ENCODE measurements at places on chromosomes 16 and 17.

GRCh38 chr16:54397190-54397835 is 110.7 kb upstream of the IRX3 start:
- no peak for DNase-seq

DNA sequence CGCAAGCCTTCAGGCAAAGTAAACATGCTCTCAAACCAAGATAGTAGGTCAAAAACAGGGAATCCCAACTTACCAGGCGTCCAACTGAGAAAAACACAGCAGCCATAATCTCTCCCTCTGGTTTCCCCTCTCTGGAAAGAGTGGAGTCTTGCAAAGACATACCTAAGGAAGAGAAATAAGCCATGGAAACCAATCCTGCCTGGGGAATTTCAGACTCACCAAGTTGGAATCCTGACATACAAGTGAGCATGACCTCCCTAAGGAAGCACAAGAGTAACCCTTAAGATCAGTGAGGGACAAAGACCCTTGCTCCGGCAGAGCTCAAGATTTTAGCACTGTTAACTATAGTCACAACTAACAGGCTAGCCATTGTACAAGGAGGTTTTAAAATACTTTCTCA is 4.1 kb downstream of the ZNF624 start:
- DNase-seq = no peak

GRCh38 chr16:73210686-73211085 is 162.8 kb upstream of the ZFHX3 start:
- DNase-seq = no peak

- DNase-seq = no peak
Measured at GRCh38 chr16:3546986-3547682, 30.1 kb downstream of the NLRC3 start.

- DNase-seq = no peak
Measured at GRCh38 chr16:11372073-11372828, 27.0 kb downstream of the RMI2 start.

GRCh38 chr16:50530277-50531236 is 17.6 kb upstream of the NKD1 start:
- DNase-seq = no peak

DNA sequence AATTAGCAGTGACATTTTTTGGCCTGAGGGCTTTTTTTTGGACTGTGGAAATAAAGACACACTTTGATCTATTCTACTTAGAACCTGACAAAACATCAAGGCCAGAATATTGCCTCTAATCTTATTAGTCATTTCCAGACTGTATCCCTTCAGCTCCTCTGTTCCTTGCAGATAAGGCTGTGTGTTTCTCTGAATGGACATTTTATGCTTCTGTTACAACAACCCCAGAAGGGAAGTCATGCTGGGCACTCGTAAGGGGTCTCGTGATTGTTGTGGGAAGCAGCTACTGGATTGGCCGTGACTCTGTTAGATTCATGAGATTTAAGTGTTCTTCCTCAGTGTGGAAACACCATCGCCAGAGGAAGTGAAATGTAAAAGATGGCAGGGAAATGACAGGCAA is 31.6 kb upstream of the HS3ST2 start:
- no peak for DNase-seq

DNA sequence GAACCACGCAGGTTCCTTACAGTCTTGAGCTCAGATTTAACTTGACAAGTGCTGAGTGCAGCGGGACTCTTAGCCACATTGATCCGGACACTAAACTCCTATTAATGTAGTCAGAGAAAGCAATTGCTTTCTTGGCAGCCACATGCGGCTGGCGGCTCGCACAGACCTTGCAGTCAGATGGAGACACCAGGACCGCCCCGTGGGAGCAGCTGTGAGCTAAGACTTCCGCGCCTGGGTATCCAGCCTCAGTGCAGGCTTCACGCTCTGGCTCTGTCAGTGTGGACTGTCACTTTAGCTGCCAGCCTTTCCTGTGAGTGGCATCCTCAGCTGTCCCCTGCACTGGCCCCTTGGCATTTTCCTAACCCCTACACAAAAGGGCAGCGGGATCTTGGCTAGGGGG is 80.9 kb upstream of the NLRP1 start:
- no peak for DNase-seq

DNA sequence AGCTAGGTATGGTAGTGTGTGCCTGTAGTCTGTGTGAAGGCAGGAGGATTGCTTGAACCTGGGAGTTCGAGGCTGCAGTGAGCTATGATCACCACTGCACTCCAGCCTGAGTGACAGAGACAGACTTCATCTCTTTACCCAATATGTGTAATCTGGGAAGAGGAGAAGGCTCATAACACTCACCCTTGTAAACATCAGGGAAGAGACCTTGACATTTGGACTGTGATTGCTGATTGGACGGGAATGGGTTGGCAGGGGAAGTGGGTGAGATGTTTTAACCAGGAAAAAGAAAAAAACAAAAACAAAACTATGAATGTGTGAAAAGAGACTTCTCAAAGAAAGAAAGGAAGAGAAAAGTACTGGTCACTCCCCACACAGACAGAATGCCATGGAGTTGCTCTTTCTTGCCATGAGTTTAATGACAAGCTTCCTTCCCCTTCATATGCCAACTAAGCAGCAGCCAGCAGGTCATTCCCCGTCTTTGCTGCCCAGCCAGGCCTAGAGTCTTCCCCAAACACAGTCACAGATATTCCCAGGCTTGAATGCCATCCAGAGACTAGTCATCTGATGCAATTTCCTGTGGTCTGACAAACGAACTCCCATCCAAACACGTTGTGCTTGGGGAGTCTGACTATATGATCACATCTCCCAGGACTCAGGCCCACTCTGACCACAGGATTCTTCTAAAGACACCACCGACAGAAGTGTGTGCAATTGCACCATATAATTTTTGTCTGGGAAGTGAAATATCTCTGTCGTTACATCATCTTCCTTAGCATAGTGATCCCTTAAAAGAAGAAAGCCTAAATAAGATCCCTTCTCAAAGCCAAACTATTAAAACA is 3.6 kb upstream of the XAF1 start:
- DNase-seq = no peak

DNA sequence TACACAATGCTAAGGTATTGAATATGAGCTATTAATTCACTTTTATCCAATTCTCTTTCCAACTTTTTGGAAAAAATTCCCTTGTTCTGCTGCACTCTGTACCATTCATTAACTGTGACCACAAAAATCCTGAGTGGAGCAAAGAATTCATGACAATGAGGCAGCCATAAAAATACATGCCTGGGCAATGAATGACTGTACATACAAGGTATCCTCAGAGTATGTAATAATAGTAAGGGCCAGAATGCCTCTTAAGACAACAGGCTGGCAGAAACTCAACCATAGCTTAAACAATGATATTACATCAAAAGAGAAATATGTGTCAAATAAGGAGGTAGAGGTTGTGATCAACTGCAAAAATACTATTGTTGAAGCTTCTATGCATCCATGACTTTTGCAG is 74.7 kb upstream of the CA10 start:
- DNase-seq = no peak

DNA sequence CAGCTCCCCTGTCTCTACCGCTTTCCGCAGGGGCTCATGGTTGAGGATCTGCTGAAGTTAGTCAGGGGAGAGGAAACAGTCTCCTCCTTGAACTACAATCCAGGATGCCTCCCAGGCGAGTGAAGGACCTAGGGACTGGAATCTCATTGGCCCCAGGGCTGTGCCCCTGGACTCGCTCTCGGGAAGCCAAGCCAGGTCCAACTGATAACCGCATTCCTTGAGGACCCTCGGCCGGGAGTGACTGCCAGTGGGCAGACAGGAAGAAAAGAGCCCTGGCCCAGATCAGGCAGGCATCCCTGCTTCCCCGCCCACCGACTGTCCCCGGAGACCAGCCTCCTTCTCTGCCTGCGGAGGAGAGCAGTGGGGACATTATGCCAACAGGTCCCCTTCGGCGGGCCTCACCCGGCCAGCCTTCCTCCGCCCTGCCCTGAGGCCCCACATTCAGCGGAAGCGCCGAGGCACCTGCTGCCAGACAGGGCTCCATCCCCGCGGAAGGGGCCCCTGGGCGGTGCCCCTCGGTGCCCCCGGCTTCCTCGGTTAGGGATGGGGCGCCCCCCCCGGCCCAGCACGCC is 776 bp downstream of the LRRC75A start:
- DNase-seq = no peak

- DNase-seq = no peak
Measured at GRCh38 chr17:4449736-4450135, 16.0 kb downstream of the SPNS3 start.

GRCh38 chr17:76390003-76390421 is 5.6 kb downstream of the SPHK1 start:
- DNase-seq = no peak

DNA sequence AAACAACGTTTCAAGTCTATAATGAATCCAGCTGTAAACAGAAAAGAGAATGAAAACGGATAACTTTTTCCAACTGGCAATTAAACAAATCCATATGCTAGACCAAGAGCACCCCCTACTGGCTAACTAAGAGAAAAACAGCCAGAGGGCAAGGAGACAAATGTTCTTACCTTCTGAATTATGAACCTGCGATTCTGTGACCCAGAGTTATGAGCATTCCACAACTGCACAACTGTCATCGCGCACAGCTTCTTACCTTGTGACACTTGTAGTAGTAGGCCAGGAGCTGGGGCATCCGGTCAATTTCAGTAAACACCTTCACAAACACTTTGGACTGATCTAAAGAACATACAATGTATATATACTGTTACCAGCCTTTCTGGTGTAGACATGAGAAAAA is 18.6 kb downstream of the COG7 start:
- peak; percentile 39 for DNase-seq

DNA sequence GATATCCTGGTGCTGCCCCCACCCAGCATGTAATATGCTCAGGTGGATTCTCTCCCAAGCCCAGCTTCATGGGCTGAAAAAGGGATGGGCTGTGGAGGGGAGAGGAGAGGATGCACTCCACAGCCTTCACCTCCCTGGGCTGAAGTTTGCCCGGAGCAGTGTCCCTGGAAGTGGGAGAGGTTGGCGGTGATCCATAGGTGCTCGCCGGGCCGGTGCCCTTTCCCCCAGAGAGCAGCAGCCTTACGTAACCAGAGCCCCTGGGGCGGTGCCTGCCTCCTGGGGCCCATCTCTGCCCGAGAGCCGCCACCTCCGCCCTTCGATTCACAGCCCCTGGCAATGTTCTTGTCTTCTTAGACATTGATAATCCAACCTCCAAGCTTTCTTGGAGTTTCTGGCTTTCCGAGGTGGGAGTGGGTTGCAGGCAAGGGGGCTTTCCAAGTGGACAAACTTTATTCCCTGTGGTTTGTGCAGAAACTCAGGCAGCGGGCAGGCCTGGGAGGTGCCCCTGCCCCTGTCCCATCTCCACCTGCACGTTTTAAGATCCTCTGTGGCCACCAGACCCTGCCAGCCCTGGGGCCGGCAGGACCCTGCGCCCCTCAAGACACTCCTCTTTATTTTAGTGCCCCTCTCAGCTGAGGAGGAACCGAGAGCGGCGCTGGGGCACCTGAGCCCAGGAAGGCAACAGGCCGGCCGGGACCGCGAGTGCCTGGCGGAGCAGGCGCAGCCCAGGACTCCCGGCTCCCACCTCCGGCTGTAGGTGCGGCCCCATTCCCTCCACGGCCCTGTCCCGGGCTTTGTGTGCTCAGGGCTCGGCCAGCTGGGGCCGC is 3.1 kb upstream of the WDR90 start:
- DNase-seq = no peak

GRCh38 chr17:15422392-15422965 is 44.9 kb downstream of the CDRT4 start:
- no peak for DNase-seq

DNA sequence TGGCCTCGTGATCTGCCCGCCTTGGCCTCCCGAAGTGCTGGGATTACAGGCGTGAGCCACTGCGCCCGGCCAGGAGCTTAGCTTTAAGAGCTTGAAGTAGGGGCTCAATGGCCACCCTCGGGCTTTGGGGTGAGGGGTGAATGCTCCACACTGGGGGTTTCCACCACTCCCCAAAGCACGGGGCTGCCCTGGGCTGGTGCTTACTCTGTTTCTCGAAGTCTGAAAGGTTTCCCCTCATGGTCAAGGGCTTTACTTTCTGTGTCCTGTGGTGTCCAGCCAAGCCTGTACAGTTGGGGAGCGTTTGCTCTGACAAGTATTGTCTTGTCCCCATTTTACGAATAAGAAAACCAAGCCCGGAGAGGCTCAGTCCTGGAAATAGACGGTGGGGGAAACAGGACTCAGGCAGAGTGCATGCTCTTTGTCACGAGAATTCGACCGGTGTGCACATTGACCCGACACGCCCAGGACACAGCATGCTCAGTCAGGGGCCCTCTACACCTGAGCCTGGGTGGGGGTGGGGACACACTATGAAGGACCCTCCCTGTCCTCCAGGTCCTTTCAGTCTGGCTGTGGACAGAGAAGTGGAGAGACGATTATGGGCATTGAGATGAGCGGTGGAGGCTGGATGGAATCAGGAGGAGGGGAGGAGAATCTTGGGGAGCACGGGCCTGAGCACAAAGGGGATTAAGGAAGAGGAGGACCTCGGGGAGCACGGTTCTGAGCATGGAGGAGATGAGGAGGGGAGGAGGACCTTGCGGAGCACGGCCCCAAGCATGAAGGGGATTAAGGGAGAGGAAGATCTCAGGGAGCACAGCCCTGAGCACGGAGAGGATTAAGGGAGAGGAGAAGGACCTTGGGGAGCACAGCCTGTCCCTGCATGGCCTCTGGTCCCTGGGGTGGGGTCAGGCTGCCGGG is 7.5 kb downstream of the CD7 start:
- DNase-seq = no peak

DNA sequence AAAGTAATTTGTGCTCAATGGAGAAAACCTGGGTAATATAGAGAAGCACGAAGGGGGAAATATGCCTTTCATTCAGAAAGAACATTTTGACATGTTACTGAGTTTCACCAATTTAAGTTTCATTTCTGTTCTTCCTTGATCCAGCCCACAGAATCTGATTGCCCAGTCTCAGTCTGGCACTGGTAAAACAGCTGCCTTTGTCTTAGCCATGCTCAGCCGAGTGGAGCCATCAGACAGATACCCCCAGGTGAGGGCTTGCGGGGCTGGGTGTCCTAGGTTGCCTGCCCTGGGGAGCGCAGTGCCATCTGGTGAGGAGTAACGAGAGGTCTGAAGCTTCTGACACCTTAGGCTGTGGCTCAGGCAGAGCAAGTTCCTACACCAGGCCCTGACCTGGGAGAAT is 17.7 kb downstream of the DDX19A start:
- no peak for DNase-seq

DNA sequence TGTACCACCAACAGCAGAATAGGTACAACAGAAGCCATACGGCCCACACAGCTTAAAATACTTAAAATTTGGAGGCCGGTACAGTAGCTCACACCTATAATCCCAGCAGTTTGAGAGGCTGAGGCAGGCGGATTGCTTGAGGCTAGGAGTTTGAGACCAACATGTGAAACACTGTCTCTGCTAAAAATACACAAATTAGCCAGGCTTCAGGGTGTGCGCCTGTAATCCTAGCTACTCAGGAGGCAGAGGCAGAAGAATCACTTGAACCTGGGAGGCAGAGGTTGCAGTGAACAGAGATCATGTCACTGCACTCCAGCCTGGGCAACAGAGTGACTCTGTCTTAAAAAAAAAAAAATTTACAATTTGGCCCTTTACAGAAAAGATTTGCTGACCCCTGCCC is 17.0 kb downstream of the GFOD2 start:
- DNase-seq = no peak

GRCh38 chr16:54870151-54870550 is 60.5 kb upstream of the IRX5 start:
- no peak for DNase-seq
